ENCODE measurements at places on chromosomes 3 and 15.

- no peak for DNase-seq
Observed at GRCh38 chr3:129358772-129359371, 69.6 kb downstream of the EFCAB12 start.

- DNase-seq = no peak
Observed at GRCh38 chr15:97992823-97993222, 32.3 kb downstream of the ARRDC4 start.

DNA sequence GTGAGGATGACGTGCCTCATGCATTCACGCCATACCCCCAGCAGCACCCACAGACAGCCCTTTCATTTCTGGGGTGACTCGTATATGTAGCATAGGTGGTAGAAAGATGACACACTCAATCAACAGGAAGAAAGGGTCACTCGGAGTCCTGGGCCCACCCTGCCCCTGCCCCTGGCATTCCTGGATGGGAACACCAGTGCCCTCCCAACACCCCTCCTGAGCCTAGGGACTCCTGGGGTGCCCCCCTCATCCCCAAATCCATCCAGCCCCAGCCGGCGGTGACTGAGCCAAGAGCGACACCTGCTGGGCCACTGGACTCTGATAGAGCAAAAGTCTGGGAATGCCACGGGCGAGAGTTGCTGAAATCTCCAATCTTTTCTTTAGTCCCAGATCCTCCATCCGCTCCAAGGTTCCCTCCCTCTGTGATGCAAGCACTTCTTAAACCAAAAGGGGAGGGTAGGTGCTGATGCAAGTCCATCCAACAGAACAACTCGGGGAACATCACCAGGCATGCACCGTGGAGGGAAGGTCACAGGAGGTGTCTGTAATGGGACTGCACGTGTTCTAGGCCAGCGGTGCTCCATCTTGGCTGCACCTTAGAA lies 31.1 kb downstream of the ACAN start:
- peak; percentile 34 for DNase-seq

DNA sequence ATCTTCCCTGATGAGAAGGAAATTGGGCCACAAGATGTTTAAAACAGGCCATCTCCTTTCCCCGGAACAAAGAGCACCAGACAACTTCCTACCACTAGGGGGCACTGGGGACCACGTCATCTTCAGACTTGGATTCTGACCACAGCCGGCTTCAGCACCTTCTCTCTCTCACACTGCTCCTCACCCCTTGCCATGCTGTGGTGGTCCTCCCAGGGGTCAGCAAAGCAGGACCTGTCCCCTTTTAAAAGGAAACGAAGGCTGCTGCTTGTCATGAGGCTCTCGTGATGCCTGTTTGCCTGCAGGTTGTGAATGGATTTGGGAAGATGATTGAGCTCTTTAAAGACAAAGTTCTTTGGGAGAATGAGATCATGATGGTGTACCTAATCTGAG lies 16.2 kb downstream of the RFT1 start:
- peak; percentile 89 for DNase-seq

DNA sequence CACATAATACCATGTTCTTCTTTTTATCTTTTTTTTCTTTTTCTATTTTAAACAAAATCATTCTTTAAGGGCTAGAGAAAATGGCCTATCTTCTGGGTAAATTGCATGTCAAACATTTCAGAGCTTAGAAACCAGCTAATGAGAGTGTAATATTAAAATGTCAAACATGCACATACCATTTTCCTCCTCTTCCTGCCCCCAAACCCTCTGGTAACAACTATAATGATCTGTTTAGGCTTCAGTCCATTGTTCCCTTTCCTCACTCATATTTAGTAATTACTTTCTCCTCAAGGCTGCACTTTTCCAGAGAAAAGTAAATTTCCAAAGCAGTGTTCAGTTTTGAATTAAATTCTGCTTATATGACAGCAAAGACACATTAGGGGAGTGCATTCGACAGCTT lies 224.3 kb upstream of the ROBO2 start:
- DNase-seq = no peak

- DNase-seq = peak; percentile 25
Observed at GRCh38 chr3:14319654-14320182, 82.7 kb upstream of the SLC6A6 start.

GRCh38 chr3:67118122-67118521 lies 120.0 kb downstream of the KBTBD8 start:
- DNase-seq = no peak

DNA sequence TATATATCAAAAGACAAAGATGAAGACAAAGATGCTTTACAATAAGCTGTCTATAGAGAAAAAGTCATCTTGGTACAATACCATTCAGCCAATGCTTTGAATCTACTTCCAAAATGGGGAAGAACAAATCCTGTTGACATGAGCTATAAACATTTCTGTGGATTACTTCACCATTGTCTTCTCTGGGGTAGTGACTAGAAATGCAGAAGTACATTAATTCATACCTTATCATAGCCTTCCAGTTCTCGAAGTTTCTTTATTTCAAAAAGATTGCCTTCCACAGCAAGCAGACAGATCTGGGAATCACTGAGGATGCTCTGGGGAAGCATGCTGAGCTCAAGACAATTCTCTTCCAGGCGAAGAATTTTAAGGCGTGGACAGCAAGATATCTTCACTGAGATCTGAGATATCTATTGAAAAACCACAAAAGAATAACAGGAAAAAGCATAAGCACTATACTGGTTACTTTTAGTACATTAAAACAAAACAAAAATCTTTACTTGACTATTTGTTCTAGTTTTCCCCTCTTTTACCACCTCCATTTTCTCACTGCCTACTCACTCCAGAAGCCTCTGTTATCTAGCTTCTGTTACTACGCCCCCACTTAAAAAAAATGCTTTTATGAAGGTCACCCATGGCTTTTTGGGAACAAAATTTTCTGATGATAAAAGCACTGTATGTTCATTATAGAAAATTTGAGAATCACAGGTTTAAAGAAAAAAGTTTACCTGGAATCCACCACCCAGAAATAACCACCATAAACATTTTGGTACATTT lies 3.6 kb downstream of the LRRC57 start:
- DNase-seq = no peak

DNA sequence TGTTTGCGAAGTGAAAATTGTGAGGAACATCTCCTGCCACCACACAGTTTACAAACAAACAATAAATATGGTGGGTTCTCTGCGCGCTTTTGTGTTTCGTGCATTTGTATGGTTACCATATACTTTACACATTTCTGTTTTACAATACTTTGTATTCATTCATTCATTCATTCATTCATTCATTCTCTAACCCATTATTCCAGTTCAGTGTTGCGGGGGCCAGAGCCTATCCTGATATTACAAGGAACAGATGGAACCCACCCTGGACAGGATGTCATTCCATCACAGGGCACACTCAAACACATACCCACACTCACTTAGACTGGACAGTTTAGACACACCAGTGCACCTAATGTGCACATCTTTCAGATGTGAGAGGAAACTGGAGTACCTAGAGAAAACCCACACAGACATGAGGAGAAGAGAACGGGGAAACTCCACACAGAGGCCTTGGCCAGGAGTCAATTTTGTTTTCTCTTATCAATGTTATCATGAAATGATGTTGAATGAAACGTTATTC lies 160.5 kb downstream of the FNDC3B start:
- DNase-seq = no peak

DNA sequence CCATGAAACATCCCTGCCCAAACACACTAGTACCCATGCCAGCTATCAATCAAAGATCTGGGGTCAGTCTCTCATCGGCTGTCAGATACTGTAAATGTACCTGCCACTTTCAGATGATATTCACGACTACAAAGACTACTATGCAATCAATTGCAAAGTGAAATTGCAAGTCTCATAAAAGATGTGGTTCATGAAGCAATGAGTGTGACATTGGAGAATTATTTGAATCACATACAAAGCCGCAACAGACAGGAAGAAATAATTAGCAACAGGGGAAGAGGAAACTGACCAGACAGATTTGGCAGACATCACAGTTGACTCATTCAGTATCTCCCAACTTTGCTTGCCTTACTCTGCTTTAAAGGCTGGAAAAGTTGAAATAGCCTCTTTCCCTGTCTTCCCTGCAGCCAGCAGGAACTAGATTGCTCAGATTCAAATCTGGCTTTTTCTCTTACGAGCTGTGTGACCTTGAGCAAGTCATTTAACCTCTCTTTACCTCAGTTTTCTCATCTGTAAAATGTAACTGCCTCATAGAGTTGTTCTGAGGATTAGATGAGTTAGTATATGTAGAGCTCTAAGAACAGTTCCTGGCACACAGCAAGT lies 95.7 kb upstream of the C3orf80 start:
- DNase-seq = no peak

DNA sequence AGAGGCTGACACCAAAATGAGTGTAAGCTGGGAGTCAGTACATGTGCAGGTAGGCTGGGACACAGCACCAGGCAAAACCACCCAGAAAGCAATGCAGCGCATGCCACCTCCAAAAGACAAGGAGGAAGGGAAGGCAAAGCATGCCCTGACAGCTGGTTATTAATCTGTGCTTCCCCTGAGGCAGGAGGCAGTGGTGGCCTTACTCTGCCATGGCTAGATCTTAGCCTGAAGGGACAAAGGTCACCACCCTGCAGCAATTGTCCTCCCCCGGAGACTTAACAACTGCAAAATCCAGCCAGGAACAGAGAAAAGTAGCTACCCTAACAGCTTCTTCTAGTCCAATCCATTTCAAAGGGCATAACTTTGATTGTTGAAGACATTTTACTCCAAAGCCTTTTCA lies 73.7 kb downstream of the PLD1 start:
- DNase-seq = no peak

DNA sequence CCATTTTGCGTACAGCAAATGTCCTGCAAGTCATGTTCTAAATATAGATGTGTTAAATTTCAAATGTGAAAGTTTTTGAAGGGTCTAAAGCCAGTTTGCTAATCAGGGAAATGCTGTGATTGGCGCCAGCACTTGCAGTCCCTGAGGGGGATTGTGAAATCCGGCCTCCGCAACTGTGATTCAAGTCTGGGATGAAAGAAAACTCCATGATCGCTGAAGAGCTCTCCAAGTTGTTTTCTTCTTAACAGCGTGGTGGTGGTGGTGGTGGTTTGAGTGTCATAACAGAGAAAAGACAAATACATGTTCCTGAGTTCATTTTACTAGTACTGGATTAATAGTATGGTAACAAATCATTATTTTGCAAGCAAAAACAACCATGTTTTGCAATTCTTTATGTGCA lies 51.8 kb downstream of the MITF start:
- no peak for DNase-seq

GRCh38 chr3:113277414-113277813 lies 66.1 kb downstream of the BOC start:
- DNase-seq = no peak

DNA sequence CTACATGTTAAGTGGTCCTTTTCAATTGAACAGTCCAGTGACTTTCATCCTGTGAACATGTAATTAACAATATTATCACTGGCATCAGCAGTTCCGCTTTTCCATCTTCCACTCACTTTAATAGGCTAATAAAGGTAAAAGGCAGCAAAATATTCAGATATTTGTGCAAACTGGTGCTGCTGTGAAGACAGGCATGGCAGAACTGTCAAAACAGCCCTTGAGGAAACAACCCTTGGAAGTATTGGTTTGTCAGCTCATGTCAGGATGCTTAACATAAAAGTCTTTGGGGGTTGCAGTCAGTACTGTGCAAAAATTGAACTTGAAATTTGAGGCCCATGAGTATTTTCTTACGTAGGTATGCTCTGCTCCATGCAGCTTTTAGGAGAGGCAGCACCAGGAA lies 72.0 kb upstream of the CMTM7 start:
- DNase-seq = no peak

DNA sequence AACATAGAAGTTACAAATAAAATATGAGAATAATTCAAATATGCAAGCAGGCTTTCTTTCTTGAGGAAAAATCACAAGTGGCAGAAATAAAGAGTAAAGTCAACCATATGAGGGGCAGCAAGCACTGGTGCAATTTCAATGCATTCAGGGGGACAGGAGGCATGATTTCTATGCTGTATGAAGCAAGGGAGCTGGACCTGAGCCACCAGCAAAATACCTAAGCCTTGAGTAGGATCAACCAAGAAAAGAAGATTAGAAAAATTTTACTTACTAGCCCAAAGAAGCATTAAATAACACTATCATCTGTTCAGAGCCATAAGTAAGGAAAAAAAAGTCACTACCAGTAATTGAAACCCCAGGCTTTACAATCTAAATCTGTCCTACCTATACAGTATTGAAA lies 6.3 kb downstream of the ADGRG7 start:
- DNase-seq = no peak

- no peak for DNase-seq
Observed at GRCh38 chr3:46947981-46948791, 28.4 kb downstream of the CCDC12 start.

GRCh38 chr15:78075490-78076230 lies 1.9 kb downstream of the TBC1D2B start:
- peak; percentile 78 for DNase-seq

DNA sequence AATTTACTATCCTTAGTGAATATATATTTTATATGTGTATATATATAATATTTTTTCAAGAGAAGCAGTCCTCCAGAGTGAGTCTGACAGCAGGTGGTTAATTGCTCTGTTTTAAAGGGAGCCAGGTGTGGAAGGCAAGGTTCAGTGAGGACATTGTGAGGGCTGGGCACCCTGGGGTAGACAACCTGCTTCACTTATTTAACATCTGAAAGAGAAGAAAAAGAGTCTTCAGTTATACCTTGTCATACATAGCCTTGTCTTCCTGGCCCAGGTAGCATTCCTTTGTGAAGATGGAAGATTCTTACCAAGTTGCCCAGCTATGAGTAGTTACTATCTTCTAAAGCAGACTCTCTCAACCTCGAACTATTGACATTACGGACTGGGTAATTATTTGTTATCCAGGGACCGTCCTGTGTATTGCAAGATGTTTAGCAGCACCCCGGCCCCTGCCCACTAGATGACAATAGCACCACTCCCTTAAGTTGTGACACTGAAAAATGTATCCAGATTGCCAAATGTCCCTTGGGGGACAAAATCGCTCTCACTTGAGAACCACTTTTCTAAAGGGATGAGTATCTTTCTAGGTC lies 336.0 kb upstream of the TRIM42 start:
- DNase-seq = no peak

DNA sequence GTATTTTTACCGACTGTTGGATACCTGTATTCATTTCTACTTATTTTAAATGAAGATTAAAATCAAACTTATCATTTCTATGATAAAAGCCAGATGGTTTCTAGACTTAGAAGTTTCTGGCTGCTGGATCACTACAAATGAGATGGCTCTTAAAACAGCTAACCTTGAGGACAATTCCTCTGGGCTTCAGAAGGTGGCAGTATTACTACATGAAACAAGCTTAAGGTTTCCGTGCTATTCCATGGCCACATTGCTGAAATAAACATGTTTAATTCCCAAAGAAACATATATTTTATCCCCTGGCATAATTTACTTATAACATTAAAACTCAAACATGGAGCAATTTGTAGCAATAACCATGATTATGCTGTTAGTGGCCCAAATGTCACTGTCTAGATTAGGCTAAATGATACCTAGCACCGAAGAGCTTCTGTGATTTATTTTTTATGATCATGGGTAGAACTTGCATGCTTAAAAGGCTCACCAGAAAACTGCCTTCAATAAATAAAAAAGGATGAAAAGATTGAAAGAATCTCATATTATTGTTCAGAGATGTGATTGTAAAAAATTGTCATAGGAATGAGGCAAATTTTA lies 204.0 kb upstream of the NANOGP8 start:
- peak; percentile 63 for DNase-seq
